ENCODE measurements at places on chromosomes 13 and 19.

GRCh38 chr13:97492257-97492656 is 58.3 kb downstream of the RAP2A start:
- no peaks in the 10 kb centered on the region for H3K27me3 ChIP-seq
- H3K36me3 ChIP-seq: no peaks in the 10 kb centered on the region
- no peak overlapping the region for H3K27ac ChIP-seq

- DNase-seq: no peak
- H3K27me3 ChIP-seq: no peaks in the 10 kb centered on the region
- H3K4me3 ChIP-seq: no peak overlapping the region
- H3K27ac ChIP-seq: peak overlapping the region; percentile 96
- H3K36me3 ChIP-seq: peaks cover 24% of the 10 kb centered on the region
Observed at GRCh38 chr19:3610745-3611717, 4.4 kb upstream of the TBXA2R start.

- H3K27ac ChIP-seq: peak overlapping the region; percentile 66
- H3K27me3 ChIP-seq: peaks cover 9% of the 10 kb centered on the region
- peak; percentile 90 for DNase-seq
Observed at GRCh38 chr19:18436671-18437490, 1.1 kb downstream of the ISYNA1 start.

- peak; percentile 62 for DNase-seq
- H3K4me1 ChIP-seq: peaks cover 11% of the 10 kb centered on the region
- no peaks in the 10 kb centered on the region for H3K27me3 ChIP-seq
- H3K36me3 ChIP-seq: no peaks in the 10 kb centered on the region
- H3K27ac ChIP-seq: no peak overlapping the region
Observed at GRCh38 chr13:110813646-110814624, 100.4 kb downstream of the ING1 start.

- no peak within 1 kb of the TSS for H3K27ac ChIP-seq
- peaks cover 16% of the 10 kb centered on the region for H3K27me3 ChIP-seq
- H3K4me3 ChIP-seq: peak within 1 kb of the TSS; percentile 9
- no peaks in the 10 kb centered on the region for H3K36me3 ChIP-seq
- H3K4me1 ChIP-seq: no peaks in the 10 kb centered on the region
Observed at GRCh38 chr19:821825-822503, at the start of gene PLPPR3. Gene PLPPR3 (minus strand): TSS chr19:821955. CDS start chr19:821559, 396 bp downstream.

DNA sequence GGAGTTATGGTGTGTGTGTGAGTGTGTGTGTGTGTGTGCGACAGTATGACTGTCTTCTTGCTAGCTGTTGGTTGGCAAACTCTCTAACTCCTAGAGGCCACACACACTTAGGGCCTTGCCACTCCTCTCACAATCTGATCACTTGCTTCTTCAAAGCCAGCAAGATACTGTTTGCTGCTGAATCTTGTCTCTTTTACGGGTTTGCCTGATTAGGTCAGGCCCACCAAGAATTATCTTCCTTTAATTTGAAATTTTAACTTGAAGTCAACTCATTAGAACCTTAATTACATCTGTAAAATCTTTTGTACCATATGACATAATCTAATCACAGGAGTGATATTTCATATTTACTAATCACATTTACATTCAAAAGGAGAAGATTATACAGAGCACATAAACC is 359.2 kb upstream of the SGCG start:
- no peaks in the 10 kb centered on the region for H3K36me3 ChIP-seq
- H3K27me3 ChIP-seq: no peaks in the 10 kb centered on the region
- no peak overlapping the region for H3K27ac ChIP-seq
- H3K4me1 ChIP-seq: no peaks in the 10 kb centered on the region
- DNase-seq: no peak
- no peak overlapping the region for H3K4me3 ChIP-seq

- H3K4me1 ChIP-seq: no peaks in the 10 kb centered on the region
- no peak overlapping the region for H3K4me3 ChIP-seq
- no peaks in the 10 kb centered on the region for H3K36me3 ChIP-seq
- H3K27ac ChIP-seq: no peak overlapping the region
- DNase-seq: no peak
- peaks cover 2% of the 10 kb centered on the region for H3K27me3 ChIP-seq
Observed at GRCh38 chr13:31639443-31640163, 99.7 kb upstream of the RXFP2 start.

GRCh38 chr19:42093505-42093904 is 17.5 kb downstream of the ZNF574 start:
- H3K27ac ChIP-seq: no peak overlapping the region
- H3K36me3 ChIP-seq: no peaks in the 10 kb centered on the region
- peaks cover 9% of the 10 kb centered on the region for H3K4me1 ChIP-seq
- no peak for DNase-seq
- H3K27me3 ChIP-seq: no peaks in the 10 kb centered on the region

DNA sequence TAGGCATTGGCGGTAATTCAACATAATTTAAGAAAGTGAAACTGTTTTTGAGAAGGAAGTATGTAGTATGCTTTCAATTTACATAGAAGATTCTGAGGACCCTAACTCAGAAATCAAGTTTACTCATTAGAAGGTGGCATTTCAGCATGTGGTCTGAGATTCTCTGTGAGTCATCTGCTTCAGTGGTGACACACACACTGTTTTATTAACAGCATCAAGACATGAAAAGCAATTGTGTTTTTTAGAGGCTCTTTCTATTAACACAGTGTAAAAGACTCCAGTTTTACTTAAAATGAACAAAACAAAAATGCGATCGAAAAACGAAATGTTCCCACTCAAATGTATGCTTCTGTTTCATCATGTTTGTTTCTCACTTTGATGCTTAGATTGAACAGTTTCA is 802.1 kb upstream of the SLITRK6 start:
- no peak overlapping the region for H3K27ac ChIP-seq
- H3K4me3 ChIP-seq: no peak overlapping the region
- no peak for DNase-seq
- no peaks in the 10 kb centered on the region for H3K4me1 ChIP-seq
- H3K27me3 ChIP-seq: no peaks in the 10 kb centered on the region

DNA sequence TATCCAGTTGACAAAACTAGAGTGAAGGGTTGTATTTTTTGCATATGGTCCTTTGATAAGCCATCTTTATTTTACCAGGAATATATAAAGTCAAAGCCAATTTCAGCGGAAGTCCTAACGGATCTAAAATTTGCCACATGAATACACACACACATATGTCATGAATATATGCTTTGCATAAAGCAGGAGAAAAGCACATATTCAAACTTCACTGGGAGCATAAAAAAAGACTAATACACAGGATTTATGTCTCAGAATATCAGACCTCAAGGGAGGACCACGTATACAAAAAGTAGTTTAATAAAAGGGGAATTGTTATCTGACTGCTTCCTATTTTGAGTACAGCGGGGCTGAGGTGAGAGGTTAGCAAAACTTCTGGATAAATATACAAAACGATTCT is 308.7 kb downstream of the PCDH9 start:
- no peaks in the 10 kb centered on the region for H3K36me3 ChIP-seq
- no peaks in the 10 kb centered on the region for H3K4me1 ChIP-seq
- no peak for DNase-seq
- no peaks in the 10 kb centered on the region for H3K27me3 ChIP-seq

GRCh38 chr19:6424195-6424938 is at the start of gene KHSRP:
Gene KHSRP (minus strand): TSS chr19:6424811. CDS start chr19:6424701, 110 bp downstream.
- no peaks in the 10 kb centered on the region for H3K4me1 ChIP-seq
- H3K27me3 ChIP-seq: no peaks in the 10 kb centered on the region
- no peak for DNase-seq
- H3K36me3 ChIP-seq: peaks cover 28% of the 10 kb centered on the region
- H3K27ac ChIP-seq: peak within 1 kb of the TSS; percentile 75

- DNase-seq: no peak
- H3K36me3 ChIP-seq: no peaks in the 10 kb centered on the region
- no peaks in the 10 kb centered on the region for H3K4me1 ChIP-seq
- H3K27me3 ChIP-seq: no peaks in the 10 kb centered on the region
- H3K4me3 ChIP-seq: no peak overlapping the region
Observed at GRCh38 chr19:53308339-53308811, 25.2 kb upstream of the ZNF845 start.

DNA sequence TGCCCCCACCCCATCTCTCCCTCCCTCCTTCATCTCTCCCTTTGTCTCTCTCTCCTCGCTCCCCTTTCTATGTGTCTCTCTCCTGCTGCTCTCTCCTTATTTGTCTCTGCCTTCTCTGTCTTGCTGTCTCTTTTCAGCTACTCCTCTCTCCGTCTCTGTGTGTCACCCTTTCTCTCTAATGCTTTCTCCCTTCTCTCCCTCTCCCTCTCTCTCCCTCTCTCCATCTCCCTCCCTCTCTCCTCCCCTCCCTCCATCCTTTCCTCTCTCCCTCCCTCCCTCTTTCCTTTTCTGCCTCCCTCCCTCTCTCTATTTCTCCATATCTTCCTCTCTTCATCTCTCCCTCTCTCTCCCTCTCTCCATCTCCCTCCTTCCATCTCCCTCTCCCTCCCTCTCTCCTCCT is 682 bp downstream of the ATP4A start:
- no peaks in the 10 kb centered on the region for H3K27me3 ChIP-seq
- no peak for DNase-seq
- no peak overlapping the region for H3K27ac ChIP-seq
- no peaks in the 10 kb centered on the region for H3K36me3 ChIP-seq

GRCh38 chr19:38049105-38049649 is 142.2 kb downstream of the SIPA1L3 start:
- H3K27ac ChIP-seq: no peak overlapping the region
- H3K4me3 ChIP-seq: no peak overlapping the region
- H3K4me1 ChIP-seq: no peaks in the 10 kb centered on the region
- no peak for DNase-seq

GRCh38 chr19:54674021-54674617 is 11.3 kb downstream of the LILRB4 start:
- no peak overlapping the region for H3K4me3 ChIP-seq
- no peaks in the 10 kb centered on the region for H3K4me1 ChIP-seq
- H3K27me3 ChIP-seq: no peaks in the 10 kb centered on the region
- H3K36me3 ChIP-seq: no peaks in the 10 kb centered on the region
- DNase-seq: no peak

DNA sequence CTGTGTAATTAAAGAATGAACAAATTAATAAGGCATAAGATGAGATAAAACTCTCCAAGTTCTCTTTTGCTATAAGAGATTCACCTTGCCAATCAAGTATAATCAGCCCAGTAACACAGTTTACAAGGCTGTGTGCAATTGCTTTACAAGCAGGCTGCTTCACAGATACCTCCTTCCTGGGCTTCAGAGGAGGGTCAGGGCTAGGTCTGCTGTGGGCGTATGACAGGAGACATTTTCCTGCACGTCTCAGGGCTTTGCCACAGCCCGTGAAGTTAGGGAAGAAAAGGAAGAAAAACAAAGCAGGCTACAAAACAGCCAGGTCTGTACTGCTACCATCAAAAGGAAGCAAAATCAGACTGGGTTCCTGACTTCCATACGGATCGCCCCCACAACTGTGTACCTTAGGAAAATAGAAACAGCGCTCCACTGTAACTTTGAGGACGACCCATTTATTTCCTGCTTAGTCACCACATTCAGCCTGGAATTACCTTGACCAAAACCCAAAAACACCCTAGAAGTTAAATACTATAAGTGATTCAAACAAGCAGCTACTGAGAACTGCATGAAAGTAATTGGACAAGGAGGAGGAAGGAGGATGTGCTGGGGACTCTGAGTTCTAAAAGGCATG is 12.4 kb downstream of the EFNB2 start:
- no peak overlapping the region for H3K27ac ChIP-seq
- no peaks in the 10 kb centered on the region for H3K4me1 ChIP-seq
- H3K36me3 ChIP-seq: no peaks in the 10 kb centered on the region
- H3K27me3 ChIP-seq: no peaks in the 10 kb centered on the region
- no peak for DNase-seq

- no peak overlapping the region for H3K27ac ChIP-seq
- no peak for DNase-seq
- H3K36me3 ChIP-seq: no peaks in the 10 kb centered on the region
- H3K4me1 ChIP-seq: no peaks in the 10 kb centered on the region
Observed at GRCh38 chr19:28633319-28634018, 579.5 kb downstream of the UQCRFS1 start.

- H3K27ac ChIP-seq: no peak overlapping the region
- no peaks in the 10 kb centered on the region for H3K4me1 ChIP-seq
- H3K27me3 ChIP-seq: no peaks in the 10 kb centered on the region
- DNase-seq: no peak
- peaks cover 8% of the 10 kb centered on the region for H3K36me3 ChIP-seq
Observed at GRCh38 chr19:2320049-2320448, 8.3 kb downstream of the LSM7 start.

GRCh38 chr13:48318821-48319511 is 15.4 kb downstream of the RB1 start:
- no peaks in the 10 kb centered on the region for H3K4me1 ChIP-seq
- no peaks in the 10 kb centered on the region for H3K27me3 ChIP-seq
- H3K4me3 ChIP-seq: peak overlapping the region; percentile 47
- H3K36me3 ChIP-seq: peaks cover 29% of the 10 kb centered on the region
- peak overlapping the region; percentile 33 for H3K27ac ChIP-seq

GRCh38 chr13:51596541-51596940 is 12.3 kb downstream of the WDFY2 start:
- H3K27me3 ChIP-seq: no peaks in the 10 kb centered on the region
- H3K4me1 ChIP-seq: no peaks in the 10 kb centered on the region
- H3K27ac ChIP-seq: no peak overlapping the region
- H3K4me3 ChIP-seq: no peak overlapping the region
- DNase-seq: no peak

- peaks cover 54% of the 10 kb centered on the region for H3K4me1 ChIP-seq
- peak overlapping the region; percentile 98 for H3K27ac ChIP-seq
- H3K36me3 ChIP-seq: no peaks in the 10 kb centered on the region
Observed at GRCh38 chr13:111153977-111154332, 38.8 kb downstream of the ARHGEF7 start.

DNA sequence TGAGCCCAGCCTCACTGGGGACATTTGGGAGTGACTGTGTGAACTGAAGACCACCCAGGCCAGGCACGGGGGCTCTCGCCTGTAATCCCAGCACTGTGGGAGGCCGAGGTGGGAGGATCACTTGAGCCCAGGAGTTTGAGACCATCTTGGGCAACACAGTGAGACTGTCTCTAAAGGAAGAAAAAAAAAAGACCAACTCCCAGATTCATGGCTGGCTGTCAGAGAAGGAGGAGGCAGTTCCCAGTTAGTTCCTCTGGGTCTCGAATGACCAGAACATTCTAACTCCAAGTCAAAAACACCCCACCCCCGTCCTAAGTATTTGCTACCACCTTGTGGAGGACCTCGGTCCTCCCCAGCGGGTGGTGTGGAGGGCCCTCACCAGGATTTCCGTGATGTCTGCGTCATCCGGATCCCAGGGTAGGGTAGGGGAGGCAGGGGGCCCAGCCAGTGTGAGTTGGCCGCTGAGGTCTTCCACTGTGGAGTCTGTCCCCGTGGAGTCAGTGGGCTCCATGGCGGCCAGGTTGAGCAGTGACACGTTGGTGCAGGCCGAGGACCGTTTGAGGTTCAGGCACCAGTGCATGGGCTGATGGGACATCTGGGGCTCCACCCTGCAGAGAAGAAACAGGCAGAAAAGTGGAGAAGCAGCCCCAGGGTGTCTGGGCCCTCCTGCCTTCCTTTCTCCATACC is 1.3 kb downstream of the TSKS start:
- H3K27ac ChIP-seq: peak overlapping the region; percentile 66
- H3K4me1 ChIP-seq: peaks cover 9% of the 10 kb centered on the region
- no peaks in the 10 kb centered on the region for H3K27me3 ChIP-seq
- DNase-seq: no peak
- no peak overlapping the region for H3K4me3 ChIP-seq

GRCh38 chr19:488505-489417 is 7.5 kb upstream of the MADCAM1 start:
- H3K4me1 ChIP-seq: peaks cover 12% of the 10 kb centered on the region
- H3K27me3 ChIP-seq: peaks cover 29% of the 10 kb centered on the region
- H3K4me3 ChIP-seq: peak overlapping the region; percentile 90
- H3K36me3 ChIP-seq: no peaks in the 10 kb centered on the region

- H3K27me3 ChIP-seq: no peaks in the 10 kb centered on the region
- no peaks in the 10 kb centered on the region for H3K4me1 ChIP-seq
- no peaks in the 10 kb centered on the region for H3K36me3 ChIP-seq
- H3K4me3 ChIP-seq: no peak overlapping the region
- H3K27ac ChIP-seq: no peak overlapping the region
- no peak for DNase-seq
Observed at GRCh38 chr13:66375756-66376155, 854.4 kb downstream of the PCDH9 start.
